ENCODE measurements at places on chromosomes 6 and 20.

- DNase-seq, result no peak
Measured at GRCh38 chr6:129954749-129955431, 63.5 kb upstream of the L3MBTL3 start.

GRCh38 chr20:64077876-64078551 is 1.3 kb downstream of the RGS19 start:
- DNase-seq, result no peak

DNA sequence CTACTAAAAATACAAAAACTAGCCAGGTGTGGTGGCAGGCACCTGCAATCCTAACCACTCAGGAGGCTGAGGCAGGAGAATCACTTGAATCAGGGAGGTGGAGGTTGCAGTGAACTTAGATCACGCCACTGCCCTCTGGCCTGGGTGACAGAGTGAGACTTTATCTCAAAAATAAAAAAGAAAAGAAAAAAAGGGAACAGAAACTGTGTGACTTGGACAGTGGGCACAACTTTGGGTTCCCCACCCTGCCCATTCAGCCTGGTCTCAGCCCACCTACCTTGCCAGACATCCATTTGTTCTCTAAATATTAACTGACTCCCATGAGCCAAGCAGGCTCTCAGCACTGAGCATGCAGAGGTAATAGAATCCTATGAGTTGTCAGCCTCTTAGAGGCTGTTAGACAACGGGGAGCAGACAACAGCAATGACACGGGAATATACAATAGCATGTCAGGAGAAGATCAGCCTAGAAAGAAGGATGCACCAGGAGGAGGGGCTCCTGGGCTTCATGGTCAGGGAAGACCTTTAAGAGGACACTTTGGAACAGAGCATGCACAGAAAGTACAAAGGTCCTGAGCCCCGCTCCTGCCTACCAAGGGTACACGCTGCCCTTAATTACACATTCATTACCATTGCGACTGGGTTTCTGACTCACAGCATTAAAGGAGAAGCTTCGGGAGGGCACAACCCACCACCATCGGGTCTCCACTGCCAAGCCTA is 20.0 kb downstream of the FAM209B start:
- no peak for DNase-seq

GRCh38 chr6:2127484-2127911 is 117.9 kb downstream of the GMDS start:
- no peak for DNase-seq

GRCh38 chr6:48747471-48747870 is 636.5 kb upstream of the PTCHD4 start:
- no peak for DNase-seq

DNA sequence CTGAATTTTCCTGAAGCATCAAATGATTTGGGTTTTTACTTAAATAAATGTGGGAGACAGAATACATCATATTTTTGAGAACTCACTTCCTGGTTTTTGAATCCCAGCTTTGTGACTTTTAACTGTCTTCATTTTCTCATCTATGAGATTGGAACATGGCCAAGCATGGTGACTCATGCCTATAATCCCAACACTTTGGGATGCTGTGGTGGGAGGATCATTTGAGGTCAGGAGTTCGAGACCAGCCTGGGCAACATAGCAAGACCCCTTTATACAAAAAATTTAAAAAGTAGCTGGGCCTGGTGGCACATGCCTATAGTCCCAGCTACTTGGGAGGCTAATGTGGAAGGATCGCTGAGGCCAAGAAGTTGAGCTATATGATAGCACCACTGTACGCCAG is 122.3 kb downstream of the QKI start:
- DNase-seq, result peak; percentile 69

- no peak for DNase-seq
Measured at GRCh38 chr6:166465003-166465399, 82.3 kb upstream of the MPC1 start.

DNA sequence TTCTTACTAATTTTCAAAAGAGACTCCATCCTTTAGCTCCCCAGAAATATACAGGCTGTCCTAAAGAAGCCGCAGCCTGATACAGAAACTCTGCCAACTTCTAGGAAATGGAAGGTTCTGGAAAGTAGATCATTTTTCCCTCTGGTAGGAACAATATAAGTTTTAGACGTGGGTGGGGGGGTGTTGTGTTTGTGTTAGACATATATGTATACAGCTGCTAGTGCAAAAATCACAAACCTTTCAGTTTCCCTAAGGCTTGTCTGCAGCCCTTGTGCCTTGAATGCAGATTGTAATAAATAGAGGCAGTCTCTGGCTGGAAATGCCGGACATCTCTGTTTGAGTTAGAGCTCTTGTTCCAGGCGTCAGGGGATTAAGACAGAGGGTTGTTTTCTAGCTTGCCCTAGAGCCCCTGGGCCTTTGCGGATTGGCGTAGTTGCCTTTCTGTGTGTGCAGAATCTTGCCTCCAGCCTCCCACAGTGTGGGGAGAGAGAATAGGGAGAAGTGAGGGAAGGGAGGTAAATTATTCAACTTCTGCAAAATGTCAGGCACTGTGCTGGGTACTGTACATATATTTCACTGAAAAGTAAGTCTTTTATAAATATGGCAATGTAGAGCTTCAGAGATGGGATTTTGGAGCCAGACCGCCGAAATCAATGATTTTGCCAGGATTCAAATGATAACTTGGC is 269.7 kb downstream of the PRL start:
- no peak for DNase-seq

DNA sequence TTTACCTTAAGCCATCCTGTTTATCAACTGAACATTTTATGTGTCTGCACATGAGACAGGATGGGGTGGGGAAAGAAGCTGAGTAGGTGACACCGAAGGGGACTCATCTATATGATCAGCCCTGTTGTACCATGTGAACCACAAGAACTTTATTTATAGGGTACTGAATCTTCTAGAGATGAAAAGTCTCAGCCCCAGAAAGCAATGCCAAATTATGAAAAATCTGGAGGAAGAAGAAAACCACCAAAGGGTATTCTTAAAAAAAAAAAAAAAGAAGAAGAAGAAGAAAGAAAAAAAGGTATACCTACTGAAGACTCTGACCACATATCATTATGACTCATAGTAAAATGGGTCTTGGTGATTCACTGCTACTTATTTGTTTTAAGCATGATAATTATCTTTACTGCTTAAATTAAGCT is 39.8 kb upstream of the HBS1L start:
- DNase-seq, result peak; percentile 32

GRCh38 chr6:32973144-32974015 is 5.0 kb downstream of the BRD2 start:
- DNase-seq, result peak; percentile 55

GRCh38 chr6:67047996-67048395 is 1341.0 kb upstream of the EYS start:
- no peak for DNase-seq

DNA sequence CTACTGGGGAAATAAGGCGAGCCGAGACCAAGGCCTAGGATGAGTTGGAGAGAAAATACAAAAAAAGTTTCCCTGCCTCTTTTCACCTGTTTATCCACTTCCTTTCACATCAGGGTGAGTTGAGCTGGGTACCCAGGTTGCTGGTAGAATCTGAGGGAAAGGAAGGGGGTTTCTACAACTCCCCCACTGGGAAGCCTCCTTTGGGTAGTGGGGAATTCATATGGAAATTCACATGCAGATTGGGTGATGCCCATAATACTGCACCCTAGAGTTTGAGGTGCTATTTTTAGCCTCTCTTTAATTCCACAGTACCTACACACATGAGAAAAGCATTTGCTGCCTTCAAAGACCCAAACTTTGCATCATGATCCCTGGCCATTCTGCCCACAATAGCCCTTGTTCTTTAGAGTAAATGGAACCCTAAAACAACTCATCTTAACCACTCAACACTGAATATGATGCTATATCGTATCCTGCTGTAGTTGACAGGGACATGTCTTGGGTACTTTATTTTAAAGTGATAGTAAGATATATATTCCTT is 2.7 kb downstream of the OSTM1 start:
- no peak for DNase-seq

- DNase-seq, result no peak
Measured at GRCh38 chr20:58019850-58020625, 208.4 kb downstream of the ANKRD60 start.
